Stimulated activated CD4-positive, alpha-beta T cell treated with anti-CD3 and anti-CD28 coated beads, TNF-alpha, amount 100 ng/mL, for 24 hours (primary cell): ENCODE measurements at places on chromosomes 6 and 20.
A peak's percentile ranks its signal among the peaks of the same experiment; 100 is the strongest.

DNA sequence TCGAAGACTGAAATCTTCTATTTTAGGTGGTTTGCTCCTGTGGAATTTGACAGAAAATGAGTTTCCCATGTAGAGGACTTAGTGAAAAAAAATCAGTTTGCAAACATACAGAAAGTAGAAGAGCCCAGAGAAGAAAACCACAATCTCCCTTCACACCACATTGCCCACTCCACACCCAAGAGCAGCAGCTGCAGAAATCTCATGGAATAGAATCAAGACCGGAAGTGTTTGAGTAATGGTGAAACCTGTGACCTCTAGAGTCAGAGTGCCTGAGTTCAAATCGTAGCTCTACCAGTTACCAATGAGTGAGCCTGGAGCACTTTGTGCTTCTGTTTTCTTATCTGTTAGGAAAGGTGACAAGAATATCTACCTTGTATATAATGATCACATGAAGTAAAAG, 4.6 kb downstream of the SIRPG start:
- no peak for DNase-seq

- DNase-seq: no peak
Measured at GRCh38 chr6:119170447-119171087, 92.1 kb upstream of the FAM184A start.

DNA sequence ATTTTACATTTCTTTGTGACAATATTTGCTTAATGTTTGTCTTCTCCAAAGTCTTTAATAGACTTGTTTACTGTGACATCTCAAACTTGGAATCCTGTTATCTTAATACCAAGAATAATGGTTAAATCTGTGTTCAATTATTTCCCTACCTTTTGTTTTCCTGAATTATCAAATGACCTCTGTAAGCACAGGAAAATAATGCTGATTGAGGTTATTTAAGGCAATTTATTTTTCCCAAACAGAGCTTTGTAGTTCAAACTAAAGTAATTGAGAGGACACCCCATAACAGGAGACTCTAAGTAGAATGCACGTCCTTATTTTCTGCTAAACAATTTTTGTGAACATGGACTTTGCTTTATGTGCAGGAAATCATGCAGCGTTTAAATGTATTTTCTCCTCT, 195.0 kb downstream of the BTBD3 start:
- no peak for DNase-seq

GRCh38 chr20:33005132-33005566, 916 bp upstream of the SUN5 start:
- no peak for DNase-seq

DNA sequence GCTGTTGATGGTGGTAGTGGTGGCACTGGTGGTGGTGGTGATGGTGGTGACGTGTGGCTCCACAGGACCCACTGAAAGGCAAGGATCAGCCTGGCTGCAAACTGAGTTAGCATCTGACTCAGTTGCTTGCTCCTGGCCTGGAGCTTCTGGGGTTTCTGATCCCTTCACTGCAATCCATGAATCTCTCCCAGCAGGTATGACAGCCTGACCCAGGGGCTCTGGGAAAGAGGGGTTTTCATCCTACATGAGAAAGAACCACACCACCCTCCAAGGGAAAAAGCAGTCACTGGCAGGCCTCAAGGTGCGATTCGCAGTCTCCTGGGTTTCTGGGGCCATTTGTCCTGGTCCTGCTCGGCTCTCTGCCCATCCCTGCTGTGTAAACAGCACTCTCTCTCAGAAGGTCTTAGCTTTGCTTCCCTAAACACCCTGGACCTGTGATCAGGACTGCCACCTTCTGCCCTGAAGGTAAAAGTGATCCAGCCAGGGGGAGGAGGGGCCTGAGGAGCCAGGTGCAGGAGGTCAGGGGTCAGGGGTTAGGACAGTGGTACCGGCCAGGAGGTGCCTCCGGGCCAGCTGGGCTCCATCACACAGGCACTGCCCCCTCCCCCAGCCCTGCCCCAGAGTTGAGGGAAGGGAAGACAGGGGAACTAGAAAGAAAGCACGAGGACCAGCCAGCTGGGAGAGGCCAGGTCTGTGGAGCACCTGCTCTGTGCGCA, 152.0 kb downstream of the BMP7 start:
- DNase-seq: no peak

DNA sequence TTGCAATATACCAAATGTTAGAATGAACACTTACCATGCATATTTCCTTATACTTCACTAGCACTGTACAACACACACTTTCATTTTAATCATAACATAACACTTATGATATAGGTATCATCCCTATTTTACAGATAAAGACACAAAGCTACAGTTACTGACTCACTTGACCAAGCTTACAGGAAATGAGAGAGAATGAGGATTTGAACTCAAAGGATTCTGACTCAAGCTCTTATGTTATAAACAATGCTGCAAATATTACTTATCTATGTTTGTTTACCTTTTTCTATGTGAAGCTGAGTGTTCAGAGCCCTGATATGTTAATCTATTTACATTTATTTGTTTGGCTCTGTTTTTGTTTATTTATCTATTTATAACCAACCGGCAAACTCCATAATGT, 245.4 kb downstream of the PTPRK start:
- no peak for DNase-seq

GRCh38 chr20:19968466-19969073, 48.6 kb upstream of the NAA20 start:
- no peak for DNase-seq

- no peak for DNase-seq
Measured at GRCh38 chr6:33781131-33781975, 7.6 kb downstream of the LEMD2 start.

GRCh38 chr6:30884521-30885480, 482 bp downstream of the DDR1 start:
- peak; percentile 52 for DNase-seq

DNA sequence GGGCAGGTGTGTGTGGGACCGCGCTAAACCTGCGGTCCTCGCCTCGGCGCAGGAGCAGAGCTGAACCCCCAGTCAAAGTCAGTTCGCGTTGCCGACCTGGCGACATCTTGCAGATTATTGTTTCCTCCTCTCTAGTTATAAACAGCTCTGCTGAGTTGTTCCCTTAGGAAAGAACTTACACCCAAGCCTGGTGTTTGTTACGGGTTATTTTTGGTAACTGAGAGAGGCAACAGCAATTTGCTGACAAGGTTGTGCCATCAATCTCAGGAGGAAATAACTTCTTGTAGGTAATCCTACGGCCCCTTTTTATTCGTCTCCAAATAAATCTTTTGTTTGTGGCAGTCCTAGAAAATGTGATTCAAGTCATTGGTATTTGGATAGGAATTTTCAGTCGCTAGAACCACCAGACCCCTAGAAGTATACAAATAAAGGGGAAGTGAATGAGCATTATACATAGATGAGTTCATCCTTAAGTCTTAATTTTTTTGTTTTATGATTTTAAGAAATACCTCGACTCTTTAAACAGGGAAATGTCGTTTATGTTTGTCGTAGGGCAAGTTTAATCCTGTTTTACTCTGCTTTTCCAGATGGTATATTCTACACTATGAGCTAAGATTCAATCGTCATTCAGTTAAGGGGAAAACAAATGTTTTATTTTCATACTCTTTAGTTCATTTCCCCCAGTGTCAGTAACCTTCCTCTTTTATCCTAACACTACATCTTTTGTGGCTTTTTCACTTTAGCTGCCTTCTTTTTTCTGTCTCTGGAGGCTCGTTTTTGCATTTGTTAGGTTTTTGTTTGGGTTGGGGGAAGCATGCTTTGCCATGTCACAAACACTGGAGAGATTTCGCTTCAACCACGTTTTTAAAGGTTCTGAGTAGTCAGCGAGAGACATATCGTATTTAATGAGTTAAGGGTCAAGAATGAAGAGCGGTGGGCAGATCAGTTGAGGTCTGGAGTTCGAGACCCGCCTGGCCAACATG, 1.2 kb downstream of the PM20D2 start:
- no peak for DNase-seq

GRCh38 chr20:11231742-11232648, 558.2 kb upstream of the JAG1 start:
- DNase-seq: no peak

GRCh38 chr6:77228279-77228678, 235.0 kb downstream of the HTR1B start:
- no peak for DNase-seq

GRCh38 chr6:122109075-122109474, 290.4 kb upstream of the HSF2 start:
- DNase-seq: no peak

DNA sequence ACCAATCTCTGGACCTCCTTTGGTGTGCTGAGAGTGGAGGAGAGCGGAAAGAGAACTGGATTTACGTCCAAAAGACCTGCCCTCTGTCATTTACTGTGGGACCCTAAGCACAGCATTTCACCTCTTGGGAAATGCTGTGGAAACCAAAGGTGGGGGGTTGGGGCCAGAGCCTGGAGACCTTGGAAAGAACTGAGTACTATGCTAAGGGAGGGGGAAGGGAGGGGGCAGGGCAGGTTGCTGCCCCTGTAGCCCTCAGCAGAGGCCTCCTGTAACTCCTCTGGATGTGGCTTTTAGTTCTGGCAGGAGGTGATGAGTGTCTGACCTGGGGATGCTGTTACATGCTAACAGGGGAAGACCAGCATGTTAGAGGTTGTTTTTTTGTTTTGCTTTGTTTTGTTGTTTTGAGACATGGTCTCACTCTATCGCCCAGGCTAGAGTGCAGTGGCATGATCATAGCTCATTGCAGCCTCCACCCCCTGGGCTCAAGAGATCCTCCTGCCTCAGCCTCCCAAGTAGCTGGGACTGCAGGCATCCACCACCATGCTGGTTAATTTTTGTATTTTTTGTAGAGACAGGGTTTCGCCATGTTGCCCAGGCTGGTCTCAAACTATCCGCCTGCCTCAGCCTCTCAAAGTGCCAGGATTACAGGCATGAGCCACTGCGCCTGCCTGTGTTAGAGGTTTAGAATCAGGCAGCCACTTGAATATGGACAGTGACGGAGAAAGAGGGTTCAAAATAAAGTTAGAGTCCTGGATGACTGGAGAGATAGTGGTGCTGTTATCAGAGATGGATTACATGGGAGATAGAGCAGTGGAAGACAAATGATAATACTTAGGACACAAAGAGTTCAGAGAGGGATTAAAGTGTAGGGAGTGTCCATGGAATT, 18.4 kb upstream of the PARD6B start:
- DNase-seq: no peak

GRCh38 chr20:47355489-47356219, 845 bp downstream of the ZMYND8 start:
- no peak for DNase-seq

GRCh38 chr6:150254770-150255169, 111.9 kb downstream of the PPP1R14C start:
- DNase-seq: no peak

GRCh38 chr20:63043348-63044203, 36.8 kb upstream of the BHLHE23 start:
- no peak for DNase-seq

GRCh38 chr6:113871975-113872374, 14.8 kb downstream of the MARCKS start:
- DNase-seq: no peak

GRCh38 chr20:18571578-18571977, 4.3 kb downstream of the SMIM26 start:
- no peak for DNase-seq

DNA sequence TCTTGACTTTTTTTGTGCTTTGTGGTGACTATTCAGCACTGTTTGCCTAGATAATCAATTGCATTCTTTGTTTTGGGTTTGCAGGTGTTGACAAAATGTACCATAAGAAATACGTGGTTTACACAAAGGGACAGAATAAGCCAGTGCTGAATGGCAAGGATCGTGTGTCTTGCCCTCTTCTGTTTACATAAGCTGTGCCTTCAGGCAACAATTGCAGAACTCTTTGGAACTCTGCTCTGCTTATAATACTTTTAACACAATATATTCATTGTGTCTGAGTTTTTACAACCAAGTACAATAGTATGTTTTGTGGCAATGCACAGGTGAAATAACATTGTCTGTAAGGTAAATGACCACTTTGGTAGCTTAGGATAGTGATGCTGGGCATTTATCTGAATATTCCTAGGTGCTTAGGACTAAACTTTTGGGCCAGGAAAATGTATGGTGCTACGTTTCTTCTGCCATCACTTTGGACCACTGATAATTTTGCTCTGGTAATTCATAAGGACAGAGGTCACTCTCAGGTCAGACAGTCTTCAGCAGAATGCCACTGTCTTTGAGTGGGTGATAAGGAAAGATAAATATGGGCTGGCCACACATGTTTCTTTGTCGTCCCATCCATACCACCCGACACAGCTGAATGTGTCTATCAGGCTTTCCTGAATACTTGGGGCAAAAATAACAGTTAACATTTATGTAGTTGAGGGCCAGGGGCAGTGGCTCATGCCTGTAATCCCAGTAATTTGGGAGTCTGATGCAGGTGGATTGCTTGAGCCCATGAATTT, 344.6 kb upstream of the IMPG1 start:
- no peak for DNase-seq

DNA sequence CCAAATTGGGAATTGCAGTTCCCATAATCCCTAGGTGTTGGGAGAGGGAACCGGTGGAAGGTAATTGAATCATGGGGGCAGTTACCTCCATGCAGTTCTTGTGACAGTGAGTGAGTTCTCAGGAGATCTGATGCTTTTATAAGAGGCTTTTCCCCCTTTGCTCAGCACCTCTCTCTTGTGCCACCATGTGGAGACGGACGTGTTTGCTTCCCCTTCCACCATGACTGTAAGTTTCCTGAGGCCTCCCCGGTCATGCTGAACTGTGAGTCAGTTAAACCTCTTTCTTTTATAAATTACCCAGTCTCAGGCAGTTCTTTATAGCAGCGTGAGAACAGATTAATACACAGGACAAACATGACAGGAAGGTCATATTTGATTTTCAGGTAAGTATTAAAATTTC, 25.3 kb upstream of the HECA start:
- no peak for DNase-seq

DNA sequence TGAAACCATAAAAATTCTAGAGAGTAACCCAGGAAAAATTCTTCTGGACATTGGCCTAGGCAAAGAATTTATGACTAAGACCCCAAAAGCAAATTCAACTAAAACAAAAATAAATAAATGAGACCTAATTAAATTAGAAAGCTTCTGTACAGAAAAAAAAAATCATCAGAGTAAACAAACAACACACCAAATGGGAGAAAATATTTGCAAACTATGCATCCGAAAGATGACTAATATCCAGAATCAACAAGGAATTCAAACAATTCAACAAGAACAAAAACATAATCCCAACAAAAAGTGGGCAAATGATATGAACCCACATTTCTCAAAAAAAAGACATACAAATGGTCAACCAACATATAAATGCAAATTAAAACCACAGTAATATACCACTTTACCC, 242.6 kb upstream of the CDYL start:
- no peak for DNase-seq

GRCh38 chr6:147281895-147282565, 77.8 kb downstream of the STXBP5 start:
- DNase-seq: no peak

- DNase-seq: no peak
Measured at GRCh38 chr6:132675749-132676148, 16.8 kb upstream of the TAAR1 start.

DNA sequence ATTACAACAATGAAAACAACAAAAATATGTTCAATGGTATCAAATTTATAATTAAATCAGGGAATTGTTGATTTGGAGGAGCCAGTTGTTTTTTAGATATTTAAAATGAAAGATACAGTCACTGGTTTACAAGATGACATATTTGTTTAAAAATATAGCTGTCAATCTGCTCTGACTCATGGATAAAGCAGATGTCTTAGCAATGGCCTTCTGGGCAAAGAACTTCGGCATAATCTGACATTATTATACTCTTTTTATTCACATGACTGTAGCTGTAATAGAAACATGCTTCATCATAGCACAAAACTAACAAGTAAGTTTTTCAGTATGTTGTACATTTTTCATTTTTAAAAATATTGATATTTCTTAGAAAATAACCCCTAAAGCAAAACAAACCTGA, 267.4 kb downstream of the CENPW start:
- DNase-seq: no peak

- DNase-seq: no peak
Measured at GRCh38 chr6:54970337-54970736, 123.8 kb downstream of the FAM83B start.
